T-helper 9 cell (primary cell): ENCODE measurements at places on chromosomes 3 and 15.

GRCh38 chr3:97687734-97688133, 76.8 kb upstream of the ARL6 start:
- DNase-seq: no peak

GRCh38 chr15:77021803-77022381, 27.0 kb downstream of the PSTPIP1 start:
- DNase-seq: peak; percentile 45

DNA sequence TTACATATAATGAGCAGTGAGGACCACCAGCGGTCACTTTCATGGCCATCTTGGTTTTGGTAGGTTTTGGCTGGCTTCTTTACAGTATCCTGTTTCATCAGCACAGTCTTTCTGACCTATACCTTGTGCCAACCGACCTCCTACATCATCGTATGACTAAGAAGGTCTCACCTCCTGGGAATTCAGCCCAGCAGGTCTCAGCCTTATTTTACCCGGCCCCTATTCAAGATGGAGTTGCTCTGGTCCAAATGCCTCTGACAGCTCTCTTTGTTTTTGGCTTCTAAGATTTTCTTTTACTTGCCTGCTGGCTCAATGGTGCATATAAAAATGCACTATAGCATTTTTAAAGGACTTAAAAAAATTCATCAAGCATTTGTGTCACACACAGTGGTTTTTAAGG, 3.2 kb upstream of the MME start:
- DNase-seq: no peak

- no peak for DNase-seq
Measured at GRCh38 chr15:55255714-55256113, 33.9 kb downstream of the RAB27A start.

- no peak for DNase-seq
Measured at GRCh38 chr3:23164746-23165145, 38.4 kb upstream of the UBE2E2 start.

- DNase-seq: no peak
Measured at GRCh38 chr3:194730365-194730764, 44.7 kb downstream of the FAM43A start.

DNA sequence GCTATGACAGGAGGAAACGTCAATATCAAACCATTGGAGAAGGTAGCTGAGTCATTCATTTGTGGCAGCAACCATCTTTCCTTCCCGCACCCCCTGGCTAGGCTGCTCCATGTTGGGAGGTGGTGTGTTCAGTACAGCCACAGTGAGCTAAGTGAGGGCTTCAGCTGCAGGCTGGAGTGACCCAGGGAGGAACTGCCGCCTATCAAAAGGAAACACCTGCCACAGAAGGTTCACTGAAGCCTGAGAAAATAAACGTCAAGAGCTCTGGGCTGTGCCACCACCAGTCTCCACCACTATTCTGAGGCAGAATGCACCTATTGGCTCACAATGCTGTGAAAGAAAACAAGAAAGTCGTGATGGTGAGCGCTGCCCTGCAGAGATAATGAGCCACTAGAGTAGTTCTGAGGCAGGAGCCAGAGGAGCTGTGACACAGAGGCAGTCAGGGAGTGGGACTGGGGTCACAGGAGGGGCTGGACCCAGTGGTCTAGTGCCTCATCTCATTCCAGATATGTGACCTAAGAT, 34.8 kb upstream of the CD47 start:
- DNase-seq: peak; percentile 47

- no peak for DNase-seq
Measured at GRCh38 chr3:88009066-88009465, 49.7 kb downstream of the CGGBP1 start.

DNA sequence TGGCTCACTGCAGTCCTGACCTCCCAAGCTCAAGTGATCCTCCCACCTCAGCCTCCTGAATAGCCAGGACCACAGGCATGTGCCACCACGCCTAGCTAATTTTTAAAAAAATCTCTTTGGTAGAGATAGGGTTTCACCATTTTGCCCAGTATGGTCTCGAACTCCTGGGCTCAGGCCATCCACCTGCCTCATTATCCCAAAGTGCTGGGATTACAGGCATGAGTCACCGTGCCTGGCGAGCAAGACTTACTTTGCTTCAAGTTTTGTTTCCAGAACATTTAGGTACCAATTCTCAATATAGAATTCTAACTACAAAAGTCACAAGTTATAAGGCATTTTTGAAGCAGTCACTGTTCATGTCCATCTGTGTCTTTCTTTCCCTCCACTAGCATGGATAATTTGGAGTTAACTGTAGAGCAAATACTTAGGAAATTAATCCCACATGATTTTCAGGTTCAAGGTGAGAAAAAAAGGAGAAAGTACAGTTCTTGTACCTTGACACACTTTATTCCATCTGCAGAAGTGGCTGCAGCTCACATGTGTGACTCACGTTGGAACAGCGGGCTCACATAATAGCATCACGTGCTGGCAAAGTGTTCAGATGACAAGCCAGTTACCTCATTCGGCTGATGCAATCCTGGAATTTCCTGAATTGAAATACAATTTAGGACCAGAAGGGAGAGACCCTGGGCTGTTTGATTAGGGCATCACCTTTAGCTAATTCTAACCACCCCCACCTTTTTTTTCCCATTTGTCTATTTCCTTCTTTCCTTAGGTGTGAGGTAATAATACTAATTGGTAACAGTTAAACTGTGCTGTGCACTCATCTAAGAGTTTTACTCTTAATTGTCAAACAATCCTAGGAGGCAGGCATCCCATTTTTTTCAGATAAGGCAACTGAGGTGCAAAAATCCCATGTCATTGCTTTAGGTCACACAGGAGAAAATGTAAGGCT, 46.9 kb upstream of the NEDD4 start:
- no peak for DNase-seq

GRCh38 chr3:111194048-111194447, 122.4 kb downstream of the NECTIN3 start:
- DNase-seq: no peak

DNA sequence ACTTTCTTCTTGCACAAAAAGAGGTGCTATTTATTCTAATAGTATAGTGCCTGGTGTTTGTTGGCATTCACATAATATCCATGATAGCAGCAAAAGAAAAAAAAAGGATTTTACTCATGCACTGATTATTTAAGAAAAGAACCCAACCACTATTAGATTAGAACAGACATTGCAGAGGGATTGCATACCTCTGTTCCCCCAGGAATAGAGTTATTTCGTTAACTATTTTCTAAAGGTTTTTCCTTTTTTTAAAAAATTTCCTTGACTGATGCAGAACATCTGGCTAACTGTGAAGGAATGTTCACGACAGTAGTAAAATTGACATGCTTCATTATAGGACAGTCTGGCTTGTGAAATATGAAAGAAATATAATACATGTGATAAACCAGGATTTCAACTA, 136.6 kb upstream of the PTX3 start:
- DNase-seq: no peak

DNA sequence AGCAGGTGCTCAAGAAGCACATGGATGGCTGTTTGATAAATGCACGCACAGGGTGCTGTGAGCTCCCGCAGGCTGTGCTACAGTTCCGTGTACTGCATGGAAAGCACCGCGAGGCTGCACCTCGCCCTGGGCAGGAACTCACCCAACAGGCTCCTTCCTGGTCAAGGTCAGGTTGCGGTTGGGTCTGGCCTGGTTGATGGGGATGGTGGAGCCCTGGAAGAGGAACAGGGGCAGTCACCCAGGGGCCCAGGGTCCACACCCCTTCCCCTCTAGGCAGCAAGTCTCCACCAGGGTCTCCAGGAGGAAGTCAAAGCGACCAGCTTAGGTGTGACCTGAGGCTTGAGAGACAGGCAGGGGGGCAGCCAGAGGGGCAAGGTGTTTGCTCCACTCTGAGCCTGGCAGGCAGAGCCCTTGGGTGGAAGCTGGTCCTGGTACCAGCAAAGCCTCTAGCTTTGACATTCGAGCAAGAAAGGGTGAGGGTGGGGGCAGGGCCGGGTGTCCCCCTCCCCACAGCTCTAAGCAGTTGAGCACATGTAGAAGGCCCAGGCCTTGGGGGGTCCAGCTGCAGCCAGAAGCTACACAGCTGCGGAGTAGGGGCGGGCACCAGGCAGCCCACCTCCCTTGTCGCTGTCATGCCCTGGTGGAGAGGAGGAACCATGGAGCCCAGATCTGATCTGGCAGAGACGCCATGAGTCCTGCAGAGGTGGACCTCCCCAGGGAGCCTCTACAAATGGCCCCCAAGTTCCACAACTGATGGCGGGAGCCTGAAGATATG, 46.3 kb upstream of the SLC41A3 start:
- no peak for DNase-seq

DNA sequence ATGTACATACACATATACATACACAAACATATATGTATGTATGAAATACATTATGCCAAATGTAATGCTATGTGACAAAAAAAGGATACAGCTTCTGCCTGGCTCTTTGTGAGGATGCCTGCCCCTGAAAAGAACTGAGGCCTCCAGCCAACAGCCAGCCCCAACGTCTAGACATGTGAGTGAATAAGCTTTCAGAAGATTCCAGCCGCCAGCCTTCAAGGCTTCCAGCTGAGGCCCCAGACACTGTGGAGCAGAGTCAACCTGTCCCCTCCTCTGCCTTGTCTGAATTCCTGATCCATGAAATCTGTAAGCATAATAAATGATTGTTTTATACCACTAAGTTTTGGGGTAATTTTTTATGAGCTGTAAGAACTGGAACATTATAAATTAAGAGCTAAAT, 24.7 kb downstream of the GXYLT2 start:
- no peak for DNase-seq

DNA sequence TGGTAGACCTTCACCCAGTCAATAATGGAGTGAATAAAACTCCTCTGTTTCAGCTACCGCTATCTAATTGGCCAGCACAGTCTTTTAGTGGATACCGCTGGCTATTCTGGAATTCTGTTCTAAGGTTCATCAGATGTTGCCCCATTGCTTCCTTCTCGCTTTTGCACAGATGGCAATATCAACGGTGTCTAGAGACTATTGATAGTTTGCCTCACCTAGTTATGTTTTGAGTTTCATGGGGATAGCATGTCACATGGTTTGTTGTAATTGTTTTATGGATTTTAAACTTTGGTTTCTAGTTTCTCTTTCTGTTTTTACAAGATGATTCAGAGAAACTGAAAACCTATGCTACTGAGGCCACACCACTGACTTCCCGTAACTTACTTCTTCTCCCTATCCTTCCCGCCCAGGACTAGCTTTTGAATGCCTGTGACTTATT, 2.0 kb downstream of the XRN1 start:
- DNase-seq: no peak

- no peak for DNase-seq
Measured at GRCh38 chr15:56532721-56533460, 68.0 kb upstream of the MNS1 start.

GRCh38 chr15:90872486-90873184, 4.2 kb downstream of the FURIN start:
- no peak for DNase-seq

DNA sequence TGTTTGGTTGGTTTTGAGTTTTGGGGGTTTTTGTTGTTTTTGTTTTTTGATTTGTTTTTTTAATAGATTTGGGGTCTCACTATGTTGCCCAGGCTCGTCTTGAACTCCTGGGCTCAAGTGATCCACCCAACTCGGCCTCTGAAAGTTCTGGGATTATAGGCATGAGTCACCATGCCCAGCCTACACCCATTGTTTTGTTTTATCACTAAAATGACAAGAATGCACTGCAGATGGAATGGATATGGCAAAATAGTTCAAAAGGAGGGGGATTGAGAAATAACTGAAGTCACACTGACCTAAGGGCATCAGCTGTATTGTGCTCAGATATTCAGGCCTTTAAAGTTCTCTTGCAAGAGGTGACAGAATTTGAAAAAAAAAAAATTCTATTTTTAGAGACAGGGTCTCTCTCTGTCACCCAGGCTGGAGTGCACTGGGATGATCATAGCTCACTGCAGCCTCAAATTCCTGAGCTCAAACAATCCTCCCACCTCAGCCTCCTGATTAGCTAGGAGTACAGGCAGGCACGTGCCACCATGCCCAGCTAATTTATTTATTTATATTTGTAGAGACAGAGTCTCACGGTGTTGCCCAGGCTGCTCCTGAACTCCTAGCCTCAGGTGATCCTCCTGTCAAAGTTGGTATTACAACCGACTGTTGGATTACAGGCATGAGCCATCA, 4.4 kb upstream of the RASA2 start:
- DNase-seq: no peak

DNA sequence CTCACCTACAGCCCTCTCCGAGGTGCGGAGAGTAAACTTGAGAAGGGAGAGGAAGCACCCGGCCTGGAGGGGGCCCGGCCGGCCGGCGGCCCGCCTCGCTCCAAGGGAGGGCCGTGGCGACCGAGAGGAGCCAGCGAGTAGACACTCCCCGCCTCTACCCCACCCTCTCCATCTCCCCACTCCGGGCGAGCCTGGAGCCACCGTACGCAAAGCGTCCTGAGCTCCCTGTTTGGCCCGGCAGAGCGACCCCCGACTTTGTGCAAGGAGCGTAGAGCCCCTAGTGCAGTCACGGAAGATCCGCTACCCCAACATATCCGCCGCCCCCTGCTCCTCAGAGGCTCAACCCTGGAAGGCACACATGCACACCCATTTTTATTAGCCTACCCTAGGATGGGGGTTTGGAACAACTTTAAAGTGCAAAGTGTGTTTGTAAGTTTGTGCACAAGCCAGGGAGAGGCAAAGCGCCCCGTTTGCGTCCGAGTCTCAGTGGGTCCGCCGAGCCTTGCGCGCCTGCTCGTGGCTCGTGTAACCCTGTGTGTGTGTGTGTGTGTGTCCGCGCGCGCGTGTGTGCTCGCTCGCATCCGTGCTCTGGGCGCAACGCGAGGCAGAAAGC, 508 bp upstream of the SMAD6 start:
- peak; percentile 9 for DNase-seq

DNA sequence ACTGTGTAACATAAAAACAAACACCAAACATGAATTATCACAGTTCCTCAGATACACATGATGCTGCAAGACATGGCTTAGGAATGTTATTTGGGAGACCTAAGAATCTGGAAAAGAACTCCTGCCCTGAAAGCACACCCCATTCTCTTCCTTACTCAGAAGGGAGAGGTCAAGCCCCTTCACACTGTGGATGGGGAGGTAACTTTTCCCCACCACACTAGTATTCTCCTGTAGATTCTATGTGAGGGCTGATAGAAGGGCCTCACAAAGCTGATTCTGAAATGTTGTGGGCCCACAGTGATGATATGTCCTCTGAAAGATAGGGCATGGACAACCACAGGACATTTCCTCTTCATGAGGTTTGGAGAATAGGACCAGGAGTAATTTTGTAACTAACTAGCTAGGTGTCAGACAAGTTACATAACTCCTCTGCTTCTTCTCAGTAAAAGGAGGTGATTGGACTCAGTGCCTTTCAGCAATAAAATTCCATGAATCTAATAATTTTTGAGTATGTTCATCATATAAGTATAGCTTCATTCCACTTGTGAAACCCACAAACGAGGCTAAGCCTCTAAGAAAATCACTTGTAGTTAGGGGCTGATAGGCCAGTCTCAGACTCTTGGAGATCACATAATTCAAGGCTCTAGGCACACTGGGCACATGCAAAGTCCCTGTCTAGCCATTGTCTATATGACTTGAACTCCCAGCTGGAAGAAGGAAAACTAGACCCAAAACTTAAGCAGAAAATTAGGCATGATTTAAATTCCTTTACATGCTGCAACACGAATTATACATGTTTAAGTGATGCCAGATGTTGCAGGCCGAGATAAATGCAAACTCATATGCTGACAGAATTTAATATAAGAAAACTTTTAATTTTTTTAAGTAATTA, 7.5 kb downstream of the PTX3 start:
- no peak for DNase-seq

GRCh38 chr3:23275061-23275460, 71.9 kb downstream of the UBE2E2 start:
- no peak for DNase-seq

GRCh38 chr3:143315766-143316165, 196.2 kb downstream of the CHST2 start:
- DNase-seq: no peak

- no peak for DNase-seq
Measured at GRCh38 chr3:105504440-105504951, 137.8 kb downstream of the ALCAM start.

GRCh38 chr3:161649900-161650484, 153.4 kb downstream of the OTOL1 start:
- no peak for DNase-seq
